ENCODE measurements at places on chromosomes 16 and 17. TPM values are rescaled to one million over a fixed set of nuclear protein-coding genes. Genes with fewer than 3 reads are reported as not detected.

DNA sequence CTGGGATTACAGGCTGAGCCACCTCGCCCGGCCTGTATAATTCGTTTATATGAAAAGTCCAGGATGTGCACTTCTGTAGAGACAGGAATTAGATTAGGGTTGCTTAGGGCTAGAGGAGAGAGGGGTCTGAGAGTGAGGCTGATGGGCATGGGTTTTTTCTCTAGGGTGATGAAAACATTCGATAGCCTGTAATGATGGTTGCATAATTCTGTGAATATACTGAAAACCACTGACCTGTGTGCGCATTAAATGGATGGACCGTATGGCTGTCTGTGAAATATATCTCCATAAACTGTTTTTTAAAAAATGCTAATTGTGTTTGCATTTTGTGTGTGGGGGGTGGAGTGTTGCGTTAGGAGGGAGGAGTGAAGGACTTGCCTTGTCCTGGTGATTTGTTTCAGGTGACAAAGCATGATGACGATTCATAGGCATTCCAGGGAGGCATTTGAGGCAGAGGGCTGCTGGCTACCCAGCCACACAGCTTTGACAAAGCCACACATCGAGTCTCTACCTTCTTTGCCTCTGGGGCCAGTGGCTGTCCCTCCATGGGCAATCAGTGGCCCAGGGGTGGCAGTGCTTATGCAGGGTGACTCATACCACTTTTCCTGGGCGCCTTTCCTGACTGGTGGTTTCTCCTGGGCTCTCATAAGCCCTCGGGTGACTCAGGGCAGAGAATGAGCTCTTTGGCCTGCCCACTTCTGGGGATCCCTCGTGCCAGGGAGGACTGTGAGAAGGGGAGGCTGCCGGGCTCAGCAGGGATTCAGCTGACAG lies 148.5 kb upstream of the WSCD1 start:
- no peak for DNase-seq

The NCBP3 gene
- total RNA-seq, result 22.9 TPM

The TRPV3 gene
- total RNA-seq, result 0.40 TPM

The TMEM100 gene
- 43.0 TPM for total RNA-seq

The CD300LG gene
- total RNA-seq, result not detected

- DNase-seq, result no peak
These were observed 14.1 kb downstream of the ACE start for GRCh38 chr17:63490858-63491400.

DNA sequence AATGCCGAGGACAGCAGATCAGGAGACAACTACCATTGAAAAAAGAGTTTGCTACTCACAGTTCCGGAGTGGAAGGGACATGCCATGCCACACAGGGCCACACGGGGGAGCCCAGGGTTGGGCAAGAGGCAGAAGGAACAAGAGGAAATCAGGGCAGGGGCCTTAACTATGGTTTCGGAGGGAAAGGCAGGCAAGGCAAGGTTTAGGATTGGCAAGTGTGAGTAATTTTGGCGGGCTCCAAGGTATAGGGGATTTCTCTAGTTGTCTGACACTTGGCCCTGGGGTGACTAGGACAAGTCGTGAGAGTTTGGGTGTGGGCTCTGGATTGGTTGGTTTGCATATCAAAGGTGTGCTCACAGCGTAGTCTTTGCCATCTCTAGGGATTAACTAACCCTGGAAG lies 27.0 kb upstream of the NTN1 start:
- DNase-seq, result peak; percentile 35

The ABCA9 gene
- total RNA-seq, result 0.02 TPM

DNA sequence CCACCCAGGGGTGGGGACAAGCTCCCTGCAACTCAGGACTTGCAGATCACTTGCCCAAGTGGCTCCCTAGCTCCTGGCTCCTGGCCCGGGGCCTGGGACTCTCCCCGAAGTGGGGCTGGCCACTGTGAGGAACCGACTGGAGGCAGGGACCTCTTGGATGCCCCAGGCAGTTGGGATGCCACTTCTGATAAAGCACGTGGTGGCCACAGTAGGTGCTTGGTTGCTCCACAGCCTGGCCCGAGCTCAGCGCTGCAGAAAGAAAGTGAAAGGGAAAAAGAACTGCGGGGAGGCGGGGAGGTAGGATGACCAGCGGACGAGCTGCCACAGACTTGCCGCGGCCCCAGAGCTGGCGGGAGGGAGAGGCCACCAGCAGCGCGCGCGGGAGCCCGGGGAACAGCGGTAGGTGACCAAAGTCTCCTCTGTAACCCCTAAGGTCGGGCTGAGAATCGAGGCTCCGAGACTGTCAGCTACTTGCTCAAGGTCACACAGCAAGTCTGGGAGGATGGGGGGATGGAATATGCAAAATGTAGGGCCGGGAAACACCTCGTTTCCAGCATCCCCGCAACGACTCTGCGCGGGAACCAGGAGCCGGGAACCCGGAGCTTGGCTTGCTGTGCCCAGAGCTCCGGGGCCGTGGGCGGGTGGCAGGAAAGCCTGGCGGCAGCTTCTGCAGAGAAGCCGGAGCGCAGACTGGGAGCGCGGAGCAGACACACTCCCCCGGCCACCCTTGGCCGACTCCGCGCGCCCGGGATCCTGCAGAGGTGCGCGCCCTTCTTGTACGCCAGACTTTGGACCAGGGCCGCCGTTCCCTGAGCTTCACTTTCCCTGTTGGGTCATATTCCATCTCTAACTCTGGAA lies 1.9 kb downstream of the CIITA start:
- no peak for DNase-seq

The DCUN1D3 gene
- total RNA-seq, result 10.1 TPM

DNA sequence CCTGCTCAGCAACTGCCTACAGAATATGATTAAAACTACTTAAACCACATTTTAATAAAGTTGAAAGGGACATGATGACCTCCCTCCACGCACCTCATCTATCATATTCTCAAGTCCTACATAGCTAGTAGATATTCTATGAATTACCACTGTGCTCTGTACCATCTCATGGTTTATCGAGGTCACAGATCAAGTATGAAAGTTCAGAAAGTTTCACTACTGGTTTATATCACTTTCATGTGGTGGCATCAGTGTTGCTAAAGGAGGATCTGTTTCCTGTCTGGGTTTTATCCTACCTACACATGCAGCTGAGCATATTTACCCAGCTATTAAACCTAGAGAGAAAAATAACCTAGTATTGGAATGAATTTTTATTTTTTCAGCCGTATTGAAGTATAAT lies 214.9 kb upstream of the MON1B start:
- no peak for DNase-seq

DNA sequence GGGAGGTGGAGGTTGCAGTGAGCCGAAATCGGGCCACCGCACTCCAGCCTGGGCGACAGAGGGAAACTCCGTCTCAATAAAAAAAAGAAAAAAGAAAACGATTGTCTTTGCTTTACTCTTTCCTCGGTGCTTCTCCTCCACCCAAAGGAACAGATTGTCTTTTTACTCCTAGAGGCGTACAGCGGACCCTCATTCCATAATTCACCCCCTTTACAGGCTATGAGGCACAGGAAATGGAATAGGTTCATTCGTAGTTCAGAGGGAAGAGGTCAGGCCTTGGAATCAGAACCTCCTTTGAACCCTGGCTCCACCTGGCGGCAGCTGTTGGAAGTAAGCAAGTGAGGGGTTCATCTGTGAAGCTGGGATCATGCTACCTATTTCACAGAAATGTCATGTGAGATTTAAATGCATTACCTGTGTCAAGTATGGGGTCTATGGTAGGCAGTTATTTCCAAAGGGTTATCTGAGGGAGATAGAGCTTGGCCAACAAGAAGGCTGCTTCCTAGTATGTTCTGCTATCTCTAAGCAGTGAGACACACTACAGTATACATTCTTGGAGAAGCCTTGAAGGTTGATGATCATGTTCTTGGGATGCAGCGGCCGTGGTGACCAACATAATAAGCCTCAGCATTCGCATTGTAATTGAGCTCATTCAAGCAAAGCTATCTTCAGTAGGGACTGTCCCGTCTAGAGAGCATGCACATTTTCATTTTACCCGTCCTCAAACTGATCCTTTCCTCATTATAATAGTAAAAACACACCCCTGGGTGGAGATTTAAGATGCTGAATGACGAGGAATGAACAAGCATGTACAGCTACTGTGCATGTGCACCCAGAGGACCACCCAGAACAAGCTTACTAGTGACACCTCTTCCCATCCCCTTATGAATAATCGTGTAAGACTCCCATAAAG lies 18.7 kb upstream of the ZNF689 start:
- peak; percentile 84 for DNase-seq

- DNase-seq, result no peak
These were observed 3.5 kb upstream of the LCMT1 start for GRCh38 chr16:25108054-25108453.

The NTN3 gene
- total RNA-seq, result 0.14 TPM

The KDM6B gene
- total RNA-seq, result 7.7 TPM

DNA sequence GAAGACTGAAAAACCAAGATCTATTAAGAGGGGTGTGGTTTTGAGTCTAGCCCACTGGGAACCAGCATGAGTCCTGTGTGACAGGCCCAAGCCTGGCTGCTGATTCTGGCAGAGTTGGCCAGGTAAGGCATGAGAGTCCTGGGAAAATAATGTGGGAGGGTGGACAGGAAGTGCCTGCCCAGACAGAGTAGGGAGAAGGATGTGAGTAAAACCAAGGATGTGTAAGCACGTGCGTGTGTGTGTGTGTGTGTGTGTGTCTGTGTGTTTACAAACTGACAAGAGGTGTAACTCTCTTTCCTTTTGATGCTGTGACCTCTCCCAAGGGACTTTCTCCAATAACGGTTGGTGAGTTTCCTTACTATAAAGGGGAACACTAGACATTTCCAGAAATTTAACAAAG lies 15.6 kb upstream of the TEX2 start:
- DNase-seq, result no peak

DNA sequence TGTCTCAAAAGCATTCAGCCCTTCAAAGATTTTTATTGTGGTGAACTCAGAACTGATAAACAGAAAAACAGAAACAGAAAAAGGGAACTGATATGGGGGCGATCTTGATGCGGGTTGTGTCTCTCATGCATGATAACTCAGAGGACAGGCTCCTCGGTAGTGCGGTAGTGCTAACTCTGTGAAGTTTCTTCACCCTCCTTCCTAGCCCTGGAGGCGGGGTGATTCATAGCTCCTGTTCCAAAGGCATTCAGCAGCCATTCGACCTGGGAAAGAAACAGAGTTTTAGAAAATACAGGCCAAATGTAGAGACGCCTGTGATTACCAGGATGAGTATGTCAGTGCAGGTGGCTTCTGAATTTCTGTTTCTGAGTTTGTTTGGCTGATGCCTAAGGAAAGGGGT lies 5.5 kb upstream of the MAF start:
- no peak for DNase-seq

Measured in NCI-H460 (cell line).